ENCODE measurements at places on chromosomes 2 and 18.

- DNase-seq: no peak
These were observed 32.7 kb downstream of the APCDD1 start for GRCh38 chr18:10487154-10487553.

GRCh38 chr2:23791030-23791429, 135.9 kb downstream of the ATAD2B start:
- DNase-seq: no peak

GRCh38 chr2:162197069-162197825, 45.2 kb upstream of the GCG start:
- DNase-seq: no peak

DNA sequence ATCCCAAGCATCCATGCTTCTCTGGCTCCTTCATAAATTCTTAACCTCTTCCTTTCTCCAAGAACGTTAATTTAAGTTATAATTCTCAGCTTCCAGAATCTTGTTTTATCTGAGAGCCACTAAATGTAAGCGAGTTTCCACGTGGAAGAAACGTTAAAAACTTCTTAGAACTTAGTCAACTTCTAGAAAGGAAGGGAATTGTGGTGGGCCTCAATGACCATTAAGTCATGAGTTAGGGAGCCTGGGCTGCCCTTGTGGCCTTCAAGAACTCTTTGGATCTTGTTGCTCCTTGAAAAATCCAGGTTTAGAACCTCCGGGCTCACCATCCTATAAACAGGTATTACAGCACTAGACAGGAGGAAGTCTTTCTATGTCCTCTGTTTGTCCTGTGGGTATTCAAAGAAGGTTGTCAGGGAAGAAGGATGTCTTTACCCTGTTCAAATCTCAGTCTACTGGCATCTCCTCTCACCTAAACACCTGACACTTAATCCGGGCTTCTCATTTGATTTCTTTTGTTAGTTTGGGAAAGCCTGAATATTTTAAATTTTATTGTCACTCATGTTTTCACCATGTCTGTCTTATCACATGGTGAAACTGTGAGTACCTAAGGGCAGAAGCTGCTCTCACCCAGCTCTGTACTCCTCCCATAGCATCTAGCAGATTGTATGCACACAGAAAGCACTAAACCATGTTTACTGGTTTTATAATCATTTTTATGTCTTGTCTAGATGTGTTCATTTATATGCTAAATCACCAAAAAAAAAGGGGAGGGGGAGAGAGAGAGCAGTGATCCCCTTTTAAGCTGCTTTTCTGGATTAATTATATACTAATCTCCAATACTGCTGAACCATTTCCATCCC, 6.3 kb downstream of the RND3 start:
- no peak for DNase-seq

GRCh38 chr2:201618744-201619662, 24.3 kb downstream of the TMEM237 start:
- DNase-seq: no peak

DNA sequence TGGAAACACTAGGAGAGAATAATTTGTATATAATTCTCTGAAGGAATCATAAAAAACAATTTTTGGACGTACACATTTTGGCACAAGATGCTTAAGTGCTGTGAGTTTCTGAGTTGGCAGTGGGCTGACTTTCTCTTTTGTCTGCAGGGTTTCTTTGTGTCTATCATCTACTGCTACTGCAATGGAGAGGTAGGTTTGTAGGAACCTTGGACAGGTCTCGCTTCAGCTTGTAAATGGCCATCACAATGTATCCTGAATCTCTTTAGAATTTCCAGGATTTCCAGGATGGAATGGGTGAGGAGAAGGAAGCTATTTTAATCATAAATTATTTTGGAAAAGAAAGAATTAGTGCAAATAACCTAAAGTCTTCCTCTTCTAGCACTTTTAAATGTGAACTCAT, 83.9 kb downstream of the PTH2R start:
- DNase-seq: no peak

- no peak for DNase-seq
These were observed 179.7 kb upstream of the ACVR2A start for GRCh38 chr2:147665105-147665504.

- no peak for DNase-seq
These were observed 30.2 kb upstream of the IL1R2 start for GRCh38 chr2:101961338-101962191.

DNA sequence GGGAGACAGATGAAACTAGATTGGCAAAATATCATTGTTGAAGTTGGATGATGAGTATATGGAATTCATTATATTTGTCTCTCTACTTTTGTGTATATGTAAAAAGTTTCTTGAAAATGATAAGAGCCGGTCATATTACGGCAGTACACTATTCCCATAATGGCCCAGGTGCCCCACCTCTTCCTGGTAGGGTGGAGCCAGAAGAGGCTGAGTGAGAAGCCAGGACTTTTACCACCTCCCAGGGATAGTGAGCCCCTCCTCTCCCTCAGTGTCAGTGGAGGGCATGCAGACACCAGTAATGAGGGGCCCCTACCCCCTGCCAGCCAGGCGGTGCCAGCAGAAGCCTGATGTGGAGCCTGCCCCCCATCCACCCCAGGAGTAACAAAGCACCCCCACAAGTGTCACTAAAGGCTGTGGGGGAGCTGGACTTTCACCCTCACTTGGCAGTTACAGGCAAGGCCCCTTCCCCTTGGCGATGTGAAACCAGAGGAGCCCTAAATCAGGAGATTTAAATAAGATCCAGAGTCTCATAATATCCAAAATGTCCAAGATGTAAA, 198.9 kb upstream of the RBBP8 start:
- no peak for DNase-seq

DNA sequence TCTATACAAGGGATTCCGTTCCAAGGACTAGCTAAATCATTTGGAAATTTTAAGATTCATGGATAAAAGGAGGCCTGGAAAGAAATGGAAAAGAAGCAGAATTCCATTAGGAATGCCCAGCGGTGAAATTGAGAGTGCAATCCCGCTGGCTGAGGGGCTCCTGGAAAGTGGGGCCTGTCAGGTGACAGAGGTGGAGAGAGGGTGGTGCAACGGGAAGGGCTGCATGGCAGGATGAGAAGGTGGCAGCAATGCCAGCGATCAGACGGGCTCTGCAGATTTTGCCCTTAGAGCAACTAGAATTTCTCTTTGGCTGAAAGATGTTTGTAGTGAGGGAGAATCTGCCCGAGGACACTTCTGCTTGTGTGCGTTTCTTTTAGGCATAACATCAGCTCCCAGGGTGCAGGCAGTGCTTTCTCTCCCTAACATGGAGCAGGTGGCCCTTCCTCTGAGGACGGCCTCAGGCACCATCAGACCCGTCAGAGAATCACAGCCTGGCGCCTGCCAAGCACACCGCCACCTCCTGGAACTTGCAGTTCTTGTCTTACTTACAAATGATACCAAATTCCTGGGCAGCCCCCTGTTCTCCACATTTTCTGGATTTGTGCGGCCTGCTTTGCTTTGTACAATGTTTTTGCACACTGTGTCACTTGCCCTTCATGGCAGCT, 261.6 kb downstream of the NDUFA10 start:
- DNase-seq: peak; percentile 51

DNA sequence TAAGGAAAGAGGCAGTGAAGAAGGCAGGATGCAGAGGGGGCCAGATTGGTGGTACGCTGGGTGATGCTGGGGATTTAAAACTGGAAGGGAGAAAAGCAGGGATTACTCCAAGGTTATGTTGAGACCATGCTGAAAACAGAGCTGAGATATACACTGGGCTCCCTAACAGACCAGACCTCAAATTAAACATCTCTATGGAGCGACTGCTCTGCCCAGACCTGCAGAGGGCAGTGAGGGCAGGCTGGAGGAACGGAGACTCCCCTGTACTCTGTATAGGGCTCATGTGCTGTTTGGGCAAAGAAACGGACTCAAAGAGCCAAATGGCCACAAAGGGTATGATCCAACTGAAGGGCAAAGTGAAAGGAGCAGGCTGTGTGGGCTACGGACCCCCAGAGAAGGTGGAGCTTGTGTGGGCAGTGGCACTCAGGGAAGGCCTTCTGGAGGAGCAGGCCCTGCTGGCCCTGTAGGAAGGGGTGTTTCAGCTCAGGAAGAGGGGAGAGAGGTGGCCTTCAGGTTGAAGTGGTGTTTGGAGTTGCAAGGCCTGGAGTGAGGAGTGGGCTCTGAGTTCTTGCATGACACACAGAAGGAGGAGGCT, 4.8 kb upstream of the CELF4 start:
- DNase-seq: no peak

GRCh38 chr2:107530046-107530445, 296.6 kb upstream of the RGPD4 start:
- DNase-seq: no peak

- no peak for DNase-seq
These were observed 129.0 kb upstream of the FAM98A start for GRCh38 chr2:33728106-33728505.

All from mesenteric fat pad (tissue), 1 donor.